Epithelial cell of prostate (primary cell): ENCODE measurements at places on chromosomes 16 and 17.

- DNase-seq: no peak
Observed at GRCh38 chr17:340074-340473, 12.5 kb downstream of the RPH3AL start.

DNA sequence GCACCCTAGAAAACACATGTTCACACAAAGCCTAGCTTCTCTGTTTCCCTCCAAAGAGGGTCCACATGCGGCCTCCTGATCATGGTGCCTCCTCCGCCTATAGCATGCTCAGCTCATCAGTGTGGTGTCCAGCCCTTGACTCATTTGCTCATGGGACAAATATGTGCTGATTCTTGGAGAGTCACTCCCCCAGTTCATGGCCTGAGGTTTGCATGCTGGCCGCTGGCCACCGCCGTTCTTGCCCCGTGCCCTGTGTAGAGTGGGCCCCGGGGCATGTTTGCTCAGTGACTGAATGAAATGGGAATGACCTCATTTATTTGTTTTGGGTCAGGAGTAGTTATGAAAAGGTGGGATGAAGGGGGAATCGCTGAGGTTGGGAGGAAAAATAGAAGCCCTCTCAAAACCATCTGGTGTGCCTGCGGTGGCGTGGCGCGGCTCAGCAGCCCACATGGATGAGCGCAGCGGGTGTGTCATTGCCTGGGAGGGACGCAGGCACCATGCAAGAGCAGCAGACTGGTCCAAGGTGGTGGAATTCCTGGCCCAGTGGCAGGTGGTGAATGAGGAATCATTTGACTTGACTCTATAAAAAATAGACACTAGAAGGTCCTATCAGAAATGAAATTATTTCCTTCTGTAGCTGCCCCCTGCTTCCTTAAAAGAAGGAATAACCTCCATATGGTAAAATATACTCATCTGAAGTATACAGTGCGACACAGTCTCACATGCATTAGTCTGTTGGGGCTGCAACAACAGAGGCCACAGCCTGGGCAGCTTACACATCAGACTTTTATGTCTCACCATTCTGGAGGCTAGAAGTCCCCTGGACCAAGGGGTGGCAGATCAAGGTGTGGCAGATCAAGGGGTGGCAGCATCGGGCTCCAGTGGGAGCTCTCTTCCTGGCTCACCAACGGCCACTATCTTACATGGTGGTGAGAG, 31.7 kb downstream of the CRISPLD2 start:
- DNase-seq: no peak

DNA sequence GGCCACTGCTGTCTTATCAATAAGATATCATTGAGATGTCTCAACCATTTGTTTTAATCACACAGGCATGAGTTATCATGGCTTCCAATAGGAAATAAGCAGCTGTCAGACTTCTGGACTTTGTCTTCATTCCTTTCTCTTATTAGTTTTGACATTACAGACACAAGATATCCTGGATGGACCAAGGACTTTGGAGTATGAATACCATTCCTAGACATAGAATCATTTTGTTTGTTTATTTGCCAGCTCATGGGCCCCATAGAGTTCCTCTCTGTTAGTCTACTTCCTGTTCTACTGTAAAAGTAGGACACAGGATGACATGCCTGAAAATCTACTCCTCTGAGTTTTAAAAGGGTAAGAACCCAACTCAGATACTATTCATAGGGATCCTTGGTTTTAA, 77.7 kb upstream of the KCNJ16 start:
- DNase-seq: no peak

GRCh38 chr16:81219151-81219550, 19.3 kb upstream of the BCO1 start:
- DNase-seq: no peak
